Activated naive CD4-positive, alpha-beta T cell treated with anti-CD3 and anti-CD28 coated beads for 36 hours (primary cell): ENCODE measurements at places on chromosomes 1 and 21. TPM values are rescaled to one million over a fixed set of nuclear protein-coding genes. Genes with fewer than 3 reads are reported as not detected.

GRCh38 chr1:146051452-146051851 lies 29.9 kb upstream of the HJV start:
- peak overlapping the region; percentile 89 for H3K4me3 ChIP-seq
- no peaks in the 10 kb centered on the region for H3K27me3 ChIP-seq
- H3K36me3 ChIP-seq = peaks cover 1% of the 10 kb centered on the region

DNA sequence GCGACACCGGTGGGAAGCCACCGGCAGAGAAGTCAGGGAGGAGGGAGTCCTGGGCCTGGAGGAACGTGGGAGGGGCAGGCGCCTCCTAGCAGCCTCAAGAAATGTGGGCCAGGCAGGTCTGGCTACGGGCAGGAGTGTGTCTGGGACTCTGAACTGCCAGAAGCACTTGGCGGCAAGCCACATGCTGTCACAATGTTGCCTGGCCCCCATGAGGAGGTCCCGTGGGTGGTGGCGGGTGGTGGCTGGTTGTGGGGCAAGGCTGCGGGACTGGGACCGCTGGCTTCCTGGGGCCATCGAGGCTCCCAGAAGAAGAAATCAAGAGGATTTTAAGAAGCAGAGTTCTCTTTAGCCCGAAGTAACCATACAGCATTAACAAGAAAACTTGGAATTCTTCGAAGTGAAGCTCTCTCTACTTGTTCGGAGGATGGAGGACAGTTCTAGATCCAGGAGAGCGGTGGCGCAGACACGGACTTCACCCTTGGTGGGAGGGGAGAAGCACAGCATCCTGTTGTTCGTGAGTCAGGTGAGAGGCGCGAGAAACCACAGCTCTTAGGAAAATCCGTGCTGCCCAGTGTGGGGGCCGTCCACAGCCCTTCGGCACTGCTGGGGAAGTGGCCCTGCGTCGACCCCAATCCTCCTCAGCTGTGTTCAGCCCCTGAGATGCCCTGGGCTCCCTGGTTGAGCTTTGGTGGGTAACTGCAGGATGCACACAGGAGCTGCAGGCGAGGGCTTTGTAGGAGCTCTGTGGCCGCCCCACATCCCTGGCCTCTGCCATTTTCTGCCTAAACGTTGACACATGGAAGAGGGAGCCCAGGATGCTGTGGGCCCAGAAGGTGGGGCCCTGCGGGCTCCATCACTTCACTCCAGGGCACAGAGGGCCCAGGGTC lies 12.4 kb downstream of the SKI start:
- peak overlapping the region; percentile 47 for H3K4me3 ChIP-seq
- peak overlapping the region; percentile 86 for H3K27ac ChIP-seq
- peaks cover 94% of the 10 kb centered on the region for H3K4me1 ChIP-seq
- no peaks in the 10 kb centered on the region for H3K27me3 ChIP-seq
- H3K36me3 ChIP-seq = peaks cover 15% of the 10 kb centered on the region

DNA sequence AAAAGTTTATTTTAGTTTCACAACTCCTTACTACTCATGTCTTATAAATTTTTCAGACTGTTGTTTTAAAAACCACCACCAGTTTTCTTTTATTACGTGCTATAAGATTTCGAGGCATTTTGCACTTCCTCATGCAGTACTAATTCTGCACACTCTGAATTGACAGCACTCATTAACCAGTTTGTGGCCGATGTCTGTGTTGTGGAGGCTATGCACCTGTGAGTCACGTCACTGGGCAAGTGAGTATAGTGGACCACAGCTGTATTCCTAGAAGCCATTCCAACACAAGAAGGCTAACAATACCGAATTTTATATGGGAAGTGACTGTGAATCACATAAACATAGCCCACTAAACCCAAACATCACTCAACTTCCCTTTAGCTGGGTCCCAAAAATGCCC lies 21.0 kb upstream of the SPATA6 start:
- no peak overlapping the region for H3K27ac ChIP-seq
- no peaks in the 10 kb centered on the region for H3K4me1 ChIP-seq
- no peaks in the 10 kb centered on the region for H3K36me3 ChIP-seq
- H3K4me3 ChIP-seq = no peak overlapping the region

DNA sequence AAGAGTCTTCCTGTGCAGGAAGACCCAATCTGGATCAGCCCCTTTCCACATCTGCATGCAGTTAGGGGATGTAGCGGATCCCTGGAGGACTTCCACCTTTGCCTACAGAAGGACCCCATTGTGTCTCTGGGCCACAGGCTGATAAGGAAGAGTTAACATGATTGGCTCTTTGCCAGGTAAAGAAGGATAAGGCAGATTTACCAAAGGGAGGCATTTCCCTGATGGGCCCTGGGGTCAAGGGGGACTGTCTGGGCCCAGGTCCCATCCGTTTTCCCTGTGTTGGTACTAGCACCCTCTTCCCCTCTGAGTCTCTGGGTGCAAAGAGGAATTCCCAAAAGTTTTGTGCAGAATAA lies 29.1 kb downstream of the SLC26A9 start:
- no peak overlapping the region for H3K4me3 ChIP-seq
- DNase-seq = no peak
- H3K27ac ChIP-seq = no peak overlapping the region
- no peaks in the 10 kb centered on the region for H3K36me3 ChIP-seq

DNA sequence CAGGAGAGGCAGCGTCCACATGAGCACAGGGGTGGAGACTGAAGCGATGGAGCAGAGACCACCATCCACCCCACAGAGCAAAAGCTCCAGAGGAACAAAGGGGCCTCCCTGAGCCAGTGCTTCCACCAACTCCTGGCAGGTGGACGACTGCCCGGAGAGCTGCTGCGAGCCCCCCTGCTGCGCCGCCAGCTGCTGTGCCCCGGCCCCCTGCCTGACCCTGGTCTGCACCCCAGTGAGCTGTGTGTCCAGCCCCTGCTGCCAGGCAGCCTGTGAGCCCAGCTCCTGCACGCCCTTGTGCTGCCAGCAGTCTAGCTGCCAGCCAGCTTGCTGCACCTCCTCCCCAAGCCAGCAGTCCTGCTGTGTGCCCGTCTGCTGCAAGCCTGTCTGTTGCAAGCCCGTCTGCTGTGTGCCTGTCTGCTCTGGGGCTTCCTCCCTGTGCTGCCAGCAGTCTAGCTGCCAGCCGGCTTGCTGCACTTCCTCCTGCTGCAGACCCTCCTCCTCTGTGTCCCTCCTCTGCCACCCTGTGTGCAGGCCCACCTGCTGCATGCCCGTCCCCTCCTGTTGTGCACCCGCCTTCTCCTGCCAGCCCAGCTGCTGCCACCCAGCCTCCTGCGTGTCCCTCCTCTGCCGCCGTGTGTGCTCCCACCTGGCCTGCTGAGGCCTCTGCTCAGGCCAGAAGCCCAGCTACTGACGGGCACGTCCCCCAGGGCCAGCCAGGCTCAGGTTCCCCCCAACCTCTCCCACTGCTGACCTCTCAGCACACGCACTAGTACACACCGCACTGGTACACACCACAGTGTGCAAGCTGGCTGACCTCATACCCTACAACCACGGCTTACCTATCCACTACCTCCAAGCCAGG lies 5.4 kb downstream of the KRTAP10-12 start:
- no peak for DNase-seq
- peaks cover 8% of the 10 kb centered on the region for H3K36me3 ChIP-seq
- no peak overlapping the region for H3K4me3 ChIP-seq
- H3K27me3 ChIP-seq = peaks cover 71% of the 10 kb centered on the region
- peaks cover 6% of the 10 kb centered on the region for H3K4me1 ChIP-seq
- no peak overlapping the region for H3K27ac ChIP-seq

C8B gene
- total RNA-seq = not detected
